ENCODE measurements at places on chromosomes 3 and 15. TPM values are rescaled to one million over a fixed set of nuclear protein-coding genes. Genes with fewer than 3 reads are reported as not detected.

CCDC13 gene
- total RNA-seq, result 1.6 TPM

FYCO1 gene
- 48.5 TPM for total RNA-seq

CHRFAM7A gene
- total RNA-seq, result 1.3 TPM

CADPS gene
- total RNA-seq, result 1.6 TPM

CPA3 gene
- total RNA-seq, result 4.8 TPM

AGBL1 gene
- not detected for total RNA-seq

MYO9A gene
- total RNA-seq, result 43.8 TPM

CCR8 gene
- not detected for total RNA-seq

RNF111 gene
- 15.4 TPM for total RNA-seq

SCG5 gene
- not detected for total RNA-seq

KY gene
- 0.13 TPM for total RNA-seq

NAALADL2 gene
- total RNA-seq, result 9.1 TPM
